EL (cell line): ENCODE measurements at places on chromosomes 11 and 22.
A peak's percentile ranks its signal among the peaks of the same experiment; 100 is the strongest.

GRCh38 chr11:121596195-121597155 is 143.7 kb upstream of the SORL1-AS1 start:
- DNase-seq, result peak; percentile 43

- DNase-seq, result no peak
Measured at GRCh38 chr11:72885749-72886609, 71.8 kb downstream of the ATG16L2 start.

DNA sequence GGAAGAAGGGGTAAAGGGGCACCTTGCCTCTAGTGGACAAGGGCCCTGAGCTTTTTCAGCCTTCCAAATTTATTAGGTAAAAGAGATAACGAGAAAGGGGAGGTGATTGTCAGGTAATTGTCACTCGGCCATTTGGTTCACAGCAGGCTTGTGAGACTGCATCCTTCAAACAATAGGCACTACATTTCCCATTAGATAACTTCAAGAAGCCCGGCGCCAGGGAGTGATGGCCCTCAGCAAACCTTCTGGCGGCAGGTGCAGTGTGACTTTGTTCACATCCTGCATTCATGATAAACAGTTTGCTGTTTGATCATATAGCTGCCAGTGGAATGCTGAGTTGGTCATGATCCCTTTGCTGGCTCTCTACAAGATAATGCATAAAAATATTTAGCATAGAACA is 185.1 kb downstream of the CWF19L2 start:
- DNase-seq, result no peak

GRCh38 chr11:119218141-119218878 is 12.2 kb downstream of the CBL start:
- DNase-seq, result peak; percentile 95

- DNase-seq, result no peak
Measured at GRCh38 chr11:35250621-35251020, 111.7 kb downstream of the CD44 start.

DNA sequence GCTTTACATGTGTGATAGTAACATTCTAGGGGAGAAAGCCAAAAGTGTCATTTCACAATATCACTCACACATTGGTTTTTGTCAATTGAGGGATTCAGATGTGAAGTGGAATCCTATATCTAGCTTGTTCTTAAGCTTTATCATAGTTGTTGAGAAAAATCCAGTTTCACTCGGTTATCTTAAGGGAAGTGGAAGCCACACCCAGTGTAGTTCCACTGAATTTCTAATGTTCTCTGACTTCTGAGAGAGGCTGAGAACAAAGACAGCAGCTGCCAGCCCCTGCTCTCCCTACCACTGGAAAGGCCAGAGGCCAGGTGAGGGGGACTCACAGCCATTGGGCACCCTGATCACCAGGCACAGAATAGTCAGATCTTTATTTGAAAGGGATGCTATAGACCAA is 53.7 kb downstream of the THAP12 start:
- DNase-seq, result no peak

DNA sequence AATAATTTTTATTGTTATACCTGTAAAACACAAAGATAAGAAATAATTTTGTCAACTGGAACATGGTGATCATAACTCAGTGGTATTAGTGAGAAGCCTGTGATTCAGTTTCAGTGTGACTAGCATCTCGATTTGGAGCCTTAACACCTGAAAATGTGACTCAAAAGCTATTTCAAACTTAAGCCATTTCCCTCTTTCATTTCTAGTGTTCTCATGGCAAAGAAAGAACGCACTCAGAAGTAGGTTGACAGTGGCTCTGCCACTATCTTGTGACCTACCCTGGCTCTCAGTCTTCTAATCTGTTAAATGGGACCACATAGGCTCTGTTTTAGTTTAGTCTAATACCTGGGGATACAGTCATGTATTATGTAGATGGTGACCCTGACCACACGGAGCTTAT is 62.7 kb downstream of the ISX start:
- DNase-seq, result no peak

GRCh38 chr11:73439002-73439843 is 63.0 kb downstream of the RELT start:
- DNase-seq, result no peak

- peak; percentile 31 for DNase-seq
Measured at GRCh38 chr11:64366751-64367150, 7.8 kb downstream of the RPS6KA4 start.

DNA sequence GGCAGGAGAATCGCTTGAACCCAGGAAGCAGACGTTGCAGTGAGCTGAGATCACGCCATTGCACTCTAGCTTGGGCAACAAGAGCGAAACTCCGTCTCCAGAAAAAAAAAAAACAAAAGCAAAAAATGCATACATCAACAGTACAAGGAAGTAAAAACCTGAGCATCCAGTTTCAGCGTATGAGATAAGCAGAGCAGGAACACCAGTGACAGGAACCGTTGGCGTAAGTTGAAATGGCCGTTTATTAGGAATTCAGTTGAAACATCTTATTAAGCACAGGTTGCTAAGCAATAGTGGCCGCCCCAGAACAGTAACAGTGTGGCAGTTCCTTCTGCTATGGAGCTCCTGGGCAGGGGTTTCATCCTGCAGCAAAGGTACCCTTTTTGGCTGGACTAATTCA is 4.0 kb upstream of the L3MBTL2 start:
- DNase-seq, result no peak

DNA sequence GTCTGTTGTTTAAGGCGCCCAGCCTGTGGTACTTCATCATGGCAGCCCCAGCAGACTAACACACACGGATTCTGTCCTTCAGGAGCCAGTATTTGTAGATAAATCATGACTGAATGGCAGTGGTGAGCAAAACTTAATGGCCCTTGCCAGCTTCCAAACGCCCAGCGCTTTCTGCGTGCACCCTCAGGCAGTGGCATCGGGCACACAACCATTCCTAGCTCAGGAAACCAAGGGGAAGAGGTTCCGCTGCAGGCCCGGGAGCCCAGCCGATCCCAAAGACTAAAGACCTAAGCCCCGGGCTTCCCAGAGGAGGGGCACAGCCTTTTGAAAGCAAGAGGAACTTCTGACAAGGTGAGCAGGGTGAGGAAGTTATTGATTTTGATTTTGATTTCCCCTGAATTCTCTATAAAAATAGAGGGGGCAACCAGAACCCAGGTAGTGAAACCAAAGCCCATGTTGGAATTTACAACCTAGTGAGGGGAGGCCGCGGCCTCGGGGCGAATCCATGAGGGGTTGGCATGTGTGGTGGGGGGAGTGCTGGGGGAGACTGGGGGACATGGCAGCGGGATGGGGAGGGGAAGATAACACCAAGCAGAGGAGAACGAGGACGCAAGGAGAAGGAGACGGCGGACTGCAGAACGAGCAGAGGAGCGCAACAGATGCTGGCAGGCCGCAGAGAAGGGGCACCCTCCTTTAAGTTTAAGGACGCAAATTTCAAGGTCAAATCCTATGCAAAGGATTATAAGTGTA is 79.9 kb upstream of the SEPTIN5 start:
- no peak for DNase-seq

DNA sequence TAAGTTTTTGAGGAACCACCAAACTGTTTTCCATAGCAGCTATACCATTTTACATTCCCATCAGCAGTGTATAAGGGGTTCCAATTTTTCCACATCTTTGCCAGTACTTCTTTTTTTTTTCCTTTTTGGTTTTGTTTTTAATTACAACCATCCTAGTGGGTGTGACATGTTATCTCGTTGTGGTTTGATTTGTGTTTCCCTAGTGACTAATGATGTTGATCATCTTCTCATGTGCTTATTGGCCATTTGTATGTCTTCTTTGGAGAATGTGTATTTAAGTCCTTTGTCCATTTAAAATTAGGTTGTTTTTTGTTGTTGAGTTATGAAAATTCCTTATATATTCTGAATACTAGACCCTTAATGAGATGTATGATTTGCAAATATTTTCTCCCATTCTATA is 59.3 kb downstream of the STIM1 start:
- no peak for DNase-seq

- no peak for DNase-seq
Measured at GRCh38 chr11:84390441-84391078, 1104.4 kb upstream of the CCDC90B start.

DNA sequence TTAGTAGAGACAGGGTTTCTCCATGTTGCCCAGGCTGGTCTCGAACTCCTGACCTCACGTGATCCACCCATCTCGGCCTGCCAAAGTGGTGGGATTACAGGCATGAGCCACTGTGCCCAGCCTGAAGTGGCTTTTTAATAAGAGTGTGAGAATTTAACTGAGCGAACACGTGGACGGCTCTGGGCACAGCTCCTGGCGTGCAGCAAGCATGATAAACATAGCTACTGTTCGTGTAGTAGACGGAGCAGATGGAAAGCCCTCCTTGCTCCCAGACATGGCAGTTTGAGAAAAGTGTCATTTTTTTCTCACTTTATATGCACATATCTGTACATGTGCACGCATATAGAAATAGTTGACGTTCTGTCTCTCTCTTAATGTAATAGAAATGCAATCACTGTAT is 7.0 kb downstream of the EMID1 start:
- no peak for DNase-seq

DNA sequence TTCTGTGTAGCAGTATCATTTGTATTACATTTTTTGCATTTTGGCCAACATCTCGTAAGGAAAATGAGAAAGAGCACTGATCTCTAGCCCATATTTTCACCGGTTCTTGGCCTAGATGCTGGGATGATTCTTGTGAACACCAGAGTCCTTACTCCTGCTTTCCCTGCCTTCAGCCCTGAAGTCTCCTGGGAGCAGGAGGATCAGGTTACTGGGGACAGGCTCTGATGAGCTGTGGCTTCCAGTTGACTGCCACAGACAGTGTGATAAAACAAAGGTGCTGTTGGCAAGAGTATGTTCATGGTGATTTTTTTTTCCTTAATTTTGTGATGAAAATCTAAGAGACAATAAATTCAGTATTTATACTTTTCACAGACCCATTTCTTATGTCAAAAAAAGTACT is 34.2 kb upstream of the ADSL start:
- DNase-seq, result no peak

- DNase-seq, result no peak
Measured at GRCh38 chr11:115377882-115378296, 126.3 kb downstream of the CADM1 start.

DNA sequence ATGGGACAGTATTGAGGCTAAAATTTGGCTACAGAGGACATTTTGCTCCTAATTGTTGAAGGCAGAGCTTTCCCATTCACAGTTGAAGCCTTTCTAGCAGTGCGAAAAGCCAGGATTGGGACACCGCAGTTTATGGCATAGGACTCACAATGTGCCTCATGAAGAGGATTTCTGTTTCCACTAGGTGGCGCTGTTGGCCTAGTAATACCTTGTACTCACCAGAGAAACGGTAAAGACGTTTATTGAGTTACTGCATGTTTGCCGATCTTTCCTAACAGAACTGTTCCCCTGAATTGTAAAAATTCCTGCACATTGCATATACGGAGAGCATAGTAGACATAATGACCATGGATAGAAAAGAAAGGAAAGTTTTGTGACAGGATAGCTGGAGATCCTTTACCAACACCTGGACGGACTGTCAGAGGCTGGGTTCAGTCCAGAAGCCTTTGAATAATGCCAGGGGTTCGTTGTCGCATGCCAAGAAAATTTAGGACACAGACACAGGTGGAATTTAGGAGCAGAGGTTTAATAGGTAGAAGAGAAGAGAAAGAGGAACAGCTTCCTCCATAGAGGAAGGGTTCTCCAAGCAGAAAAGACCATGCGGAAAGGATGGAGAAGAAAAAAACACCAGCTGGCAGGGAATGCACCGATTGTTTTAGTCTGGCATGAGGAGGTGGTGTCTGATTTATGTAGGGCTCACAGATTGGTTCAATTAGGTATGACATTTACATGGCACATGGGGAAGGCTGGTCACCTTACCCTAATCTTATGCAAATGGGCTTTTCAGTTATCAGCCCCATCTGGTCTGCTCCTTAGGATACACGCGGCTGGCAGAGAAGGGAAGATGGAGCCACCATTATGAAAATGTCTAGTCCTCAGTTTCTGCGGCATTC is 10.8 kb upstream of the OR51D1 start:
- peak; percentile 73 for DNase-seq

DNA sequence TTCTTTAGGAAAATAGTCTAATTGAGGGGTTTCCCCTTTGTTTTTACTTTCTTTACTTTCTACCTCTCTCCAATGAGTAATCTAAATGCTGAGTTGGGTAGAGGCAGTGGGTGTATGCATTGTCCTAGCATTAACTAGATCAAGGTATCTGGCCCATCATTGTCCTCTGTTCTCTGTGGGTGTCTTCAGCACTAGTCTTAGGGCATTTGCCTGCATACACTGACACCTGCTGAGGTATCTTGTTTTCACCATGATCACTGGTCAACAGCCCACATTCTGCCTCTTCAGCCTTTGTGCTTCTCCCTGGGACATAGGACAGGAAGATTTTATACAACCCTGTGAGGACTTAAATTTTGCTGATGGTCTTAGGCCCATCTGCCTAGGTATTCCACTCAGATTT is 371.1 kb downstream of the RAB38 start:
- no peak for DNase-seq

GRCh38 chr11:30583476-30584280 is 2.5 kb downstream of the MPPED2 start:
- no peak for DNase-seq

DNA sequence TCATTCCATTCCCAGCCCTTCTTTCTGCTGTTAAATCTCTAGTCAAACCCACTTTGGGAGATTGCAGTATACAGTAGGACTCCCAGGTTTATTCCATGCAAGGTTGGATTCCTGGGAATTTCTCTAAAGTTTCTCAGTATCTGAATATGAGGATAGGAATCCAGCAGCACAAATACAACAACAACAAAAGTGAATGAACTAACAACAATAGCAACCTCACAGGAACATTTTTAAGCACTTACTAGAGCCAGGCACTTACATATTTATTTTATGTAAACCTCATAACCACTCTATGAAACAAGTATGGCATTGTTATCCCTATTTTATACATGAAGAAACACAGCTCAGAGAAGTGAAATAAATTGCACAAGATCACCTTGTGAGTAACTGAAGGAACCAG is 1.9 kb downstream of the MMP7 start:
- DNase-seq, result no peak

- DNase-seq, result no peak
Measured at GRCh38 chr11:2870460-2870859, 15.1 kb downstream of the CDKN1C start.

DNA sequence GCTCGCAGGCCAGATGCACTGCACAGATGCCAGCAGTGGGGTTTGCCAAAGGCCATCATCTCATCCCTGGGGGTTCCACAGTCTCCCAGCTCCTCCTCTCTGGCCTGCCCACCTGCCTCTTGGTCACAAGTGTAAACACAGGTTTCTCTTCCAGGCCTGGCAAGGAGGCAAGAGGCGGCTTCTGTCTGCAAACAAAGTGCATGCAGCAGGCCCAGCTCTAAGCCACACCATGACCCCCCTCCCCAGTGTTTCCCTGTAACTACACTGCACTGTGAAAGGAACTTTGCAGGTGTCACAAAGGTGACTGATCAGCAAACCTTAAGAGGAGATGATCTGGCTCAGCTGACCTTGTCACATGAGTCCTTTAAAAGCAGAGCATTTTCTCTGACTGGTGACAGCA is 26.2 kb upstream of the SHISAL1 start:
- DNase-seq, result no peak

DNA sequence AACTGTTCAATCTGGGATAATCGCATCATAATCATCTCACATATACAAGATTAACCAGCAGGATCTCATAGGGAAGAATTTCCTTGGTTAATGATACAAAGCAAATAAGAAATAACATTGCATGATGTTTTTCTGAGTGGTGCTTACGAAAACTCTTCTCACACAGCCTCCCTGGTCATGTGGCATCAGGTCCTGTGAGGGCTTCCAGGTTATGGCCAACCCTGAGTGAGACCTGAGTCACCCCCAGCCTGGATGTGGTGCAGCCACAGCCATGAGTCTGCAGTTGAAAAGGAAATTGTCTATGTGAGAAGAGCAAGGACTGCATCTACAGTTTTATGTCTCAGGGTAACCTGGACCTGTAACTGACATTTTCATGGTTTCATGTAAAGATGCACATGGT is 90.5 kb upstream of the XKR3 start:
- no peak for DNase-seq

GRCh38 chr11:118109231-118109630 is 22.5 kb upstream of the SMIM35 start:
- peak; percentile 21 for DNase-seq
